Stimulated activated CD4-positive, alpha-beta T cell treated with anti-CD3 and anti-CD28 coated beads, Interleukin-12 subunit alpha, Interleukin-12 subunit beta, amount 100 ng/mL, for 4 hours (primary cell): ENCODE measurements at places on chromosomes 7 and 10.

GRCh38 chr10:101709359-101710058 lies 14.5 kb upstream of the FBXW4 start:
- DNase-seq = no peak

DNA sequence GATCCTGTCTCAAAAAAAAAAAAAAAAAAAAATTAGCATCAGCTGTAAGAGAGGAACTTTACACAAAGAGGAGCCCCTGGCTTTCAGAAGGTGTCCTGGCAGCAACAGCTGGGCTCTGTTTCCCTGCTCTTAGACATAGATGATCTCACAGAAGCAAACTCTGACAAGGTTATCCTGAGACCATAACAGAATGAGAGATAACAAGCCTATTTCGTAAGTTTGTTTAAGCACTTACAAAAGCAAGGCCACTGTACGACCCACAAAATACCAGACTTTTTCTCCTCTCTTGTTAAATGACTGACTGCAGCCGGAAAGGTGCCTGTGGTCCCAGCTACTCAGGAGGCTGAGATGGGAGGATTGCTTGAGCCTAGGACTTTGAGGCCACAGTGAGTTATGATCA lies 33.3 kb upstream of the OTUD1 start:
- DNase-seq = no peak

GRCh38 chr10:11057994-11058393 lies 40.3 kb downstream of the CELF2 start:
- DNase-seq = no peak

DNA sequence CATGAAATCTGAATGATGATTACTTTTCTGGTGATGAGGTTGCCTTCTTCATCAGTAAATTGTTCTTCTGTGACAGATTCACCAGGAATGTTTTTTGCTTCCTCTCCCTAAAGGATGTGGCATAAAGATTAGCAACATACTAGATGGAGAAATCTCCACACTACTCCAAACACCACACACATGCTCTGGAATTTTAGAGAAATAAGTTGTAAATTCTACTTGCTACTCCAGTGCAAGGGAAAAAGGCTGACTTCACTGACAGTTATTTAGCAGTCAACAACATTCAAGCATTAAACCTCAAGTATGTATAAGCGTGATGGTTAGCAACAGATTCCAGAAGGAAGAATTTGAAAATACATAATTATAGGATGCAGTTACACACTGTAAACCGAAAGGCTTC lies 137.9 kb upstream of the CCDC6 start:
- no peak for DNase-seq

- no peak for DNase-seq
Measured at GRCh38 chr10:33157103-33157502, 177.4 kb downstream of the NRP1 start.

GRCh38 chr10:1425879-1426278 lies 311.4 kb downstream of the ADARB2 start:
- no peak for DNase-seq

- DNase-seq = no peak
Measured at GRCh38 chr7:141178486-141179135, 104.7 kb downstream of the TMEM178B start.
